ENCODE measurements at places on chromosomes 5 and 9. TPM values are rescaled to one million over a fixed set of nuclear protein-coding genes. Genes with fewer than 3 reads are reported as not detected.

CYLC2 gene
- total RNA-seq, result not detected

LCN15 gene
- total RNA-seq, result 0.05 TPM

SLC25A2 gene
- 0.09 TPM for total RNA-seq

SLC4A9 gene
- total RNA-seq, result not detected

ZNF366 gene
- 13.3 TPM for total RNA-seq

TRIM14 gene
- total RNA-seq, result 1.5 TPM

CERCAM gene
- 25.4 TPM for total RNA-seq
